ENCODE measurements at places on chromosomes 5 and 9. TPM values are rescaled to one million over a fixed set of nuclear protein-coding genes. Genes with fewer than 3 reads are reported as not detected.

DNA sequence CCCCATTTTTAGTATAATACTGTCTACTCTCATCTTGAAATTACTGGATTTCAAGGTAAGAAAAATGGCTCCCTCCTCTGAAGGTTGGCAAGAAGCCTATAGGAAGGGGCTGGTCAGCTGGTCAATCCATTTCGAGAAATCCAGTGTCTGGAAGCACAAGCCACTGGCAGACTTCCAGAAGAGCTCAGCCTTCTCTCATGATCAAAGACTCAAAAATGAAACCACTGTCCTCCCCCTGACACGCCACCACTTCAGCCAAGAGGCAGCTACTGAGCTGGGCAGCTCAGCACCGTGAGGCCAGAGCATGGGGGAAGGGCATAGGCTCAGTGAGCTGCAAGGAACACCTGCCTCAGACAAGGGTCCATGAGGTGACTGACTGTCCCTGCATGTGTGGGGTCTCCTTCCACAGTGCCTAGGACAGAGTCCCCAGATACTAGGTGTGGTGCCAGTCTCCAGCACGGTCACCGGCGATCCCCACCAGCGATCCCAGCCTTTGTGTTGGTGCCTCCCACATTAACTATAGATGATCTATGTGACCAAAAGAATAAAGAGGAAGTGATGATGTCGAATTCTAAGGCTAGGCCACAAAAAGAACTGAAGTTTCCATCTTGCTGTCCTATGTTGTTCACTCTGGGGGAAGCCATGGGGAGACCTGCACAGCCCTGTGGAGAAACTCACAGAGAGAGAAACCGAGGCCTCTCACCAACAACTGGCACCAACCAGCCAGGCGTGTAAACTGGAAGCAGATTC is 100.1 kb upstream of the LRRTM2 start:
- peak; percentile 68 for DNase-seq

- DNase-seq = peak; percentile 82
These were observed 25.7 kb upstream of the C5orf47 start for GRCh38 chr5:173963182-173963838.

DNA sequence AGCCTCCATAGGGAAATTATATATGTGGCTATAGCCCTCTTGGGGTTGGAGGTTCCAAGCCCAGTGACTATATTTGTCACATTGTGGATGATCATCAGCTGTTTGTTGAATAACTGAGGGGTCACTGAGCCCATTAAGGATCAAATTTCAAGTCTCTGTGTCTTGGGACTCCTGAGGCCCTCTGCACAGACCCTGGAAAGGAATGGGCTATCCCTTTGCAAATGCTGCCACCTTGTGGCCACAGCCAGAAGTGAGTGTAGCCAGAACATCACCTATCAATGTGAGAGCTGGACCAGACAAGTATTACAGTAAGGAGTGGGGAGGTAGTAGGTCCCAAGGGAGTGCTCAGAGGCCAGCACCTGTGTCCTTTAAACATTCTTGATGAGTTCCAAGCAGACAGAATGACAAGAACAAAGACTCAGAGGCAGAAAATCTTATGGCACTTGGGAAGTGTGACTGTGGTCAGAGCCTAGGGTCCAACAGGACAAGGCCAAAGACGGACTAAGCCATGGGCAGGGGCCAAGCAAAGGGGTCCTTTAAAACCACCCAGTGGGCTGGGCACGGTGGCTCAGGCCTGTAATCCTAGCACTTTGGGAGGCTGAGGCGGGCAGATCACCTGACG is 8.2 kb downstream of the RPP25L start:
- peak; percentile 60 for DNase-seq

GRCh38 chr5:142748132-142748531 is 22.0 kb upstream of the ARHGAP26 start:
- no peak for DNase-seq

GRCh38 chr9:130918826-130919558 is 20.1 kb downstream of the FIBCD1 start:
- DNase-seq = no peak

- DNase-seq = no peak
These were observed 20.2 kb downstream of the ARRDC3 start for GRCh38 chr5:91362935-91363334.

DNA sequence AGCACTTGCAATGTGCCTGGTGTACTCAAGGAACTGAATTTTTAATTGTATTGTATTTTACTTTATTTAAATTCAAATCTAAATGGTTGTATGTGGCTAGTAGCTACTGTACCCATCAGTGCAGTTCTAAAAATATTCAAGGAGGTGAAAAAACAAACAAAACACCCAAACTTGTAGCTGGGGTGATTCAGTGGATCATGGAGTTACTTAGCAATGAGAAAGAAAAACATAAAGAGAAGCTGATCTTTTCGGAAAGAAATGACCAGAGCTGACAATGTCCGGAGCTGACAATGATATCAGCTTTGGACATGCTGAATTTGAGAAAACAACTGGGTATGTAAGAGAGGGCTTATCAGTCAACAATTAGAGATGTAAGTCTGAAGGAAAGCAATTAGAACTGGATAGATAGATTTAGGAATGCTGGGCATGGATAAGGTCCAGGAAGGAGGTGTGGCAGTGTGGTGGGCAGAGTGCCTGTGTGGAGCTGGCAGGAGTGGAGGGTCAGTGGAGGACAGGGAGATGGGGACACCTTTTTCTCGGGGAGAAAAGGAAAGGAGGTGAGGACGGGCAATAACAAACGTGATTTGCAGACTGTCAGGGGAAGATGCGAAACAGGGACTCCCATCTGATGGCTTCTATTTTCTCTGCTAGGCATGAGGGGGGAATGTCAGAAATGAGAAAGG is 113.2 kb downstream of the DCP2 start:
- DNase-seq = peak; percentile 32

DNA sequence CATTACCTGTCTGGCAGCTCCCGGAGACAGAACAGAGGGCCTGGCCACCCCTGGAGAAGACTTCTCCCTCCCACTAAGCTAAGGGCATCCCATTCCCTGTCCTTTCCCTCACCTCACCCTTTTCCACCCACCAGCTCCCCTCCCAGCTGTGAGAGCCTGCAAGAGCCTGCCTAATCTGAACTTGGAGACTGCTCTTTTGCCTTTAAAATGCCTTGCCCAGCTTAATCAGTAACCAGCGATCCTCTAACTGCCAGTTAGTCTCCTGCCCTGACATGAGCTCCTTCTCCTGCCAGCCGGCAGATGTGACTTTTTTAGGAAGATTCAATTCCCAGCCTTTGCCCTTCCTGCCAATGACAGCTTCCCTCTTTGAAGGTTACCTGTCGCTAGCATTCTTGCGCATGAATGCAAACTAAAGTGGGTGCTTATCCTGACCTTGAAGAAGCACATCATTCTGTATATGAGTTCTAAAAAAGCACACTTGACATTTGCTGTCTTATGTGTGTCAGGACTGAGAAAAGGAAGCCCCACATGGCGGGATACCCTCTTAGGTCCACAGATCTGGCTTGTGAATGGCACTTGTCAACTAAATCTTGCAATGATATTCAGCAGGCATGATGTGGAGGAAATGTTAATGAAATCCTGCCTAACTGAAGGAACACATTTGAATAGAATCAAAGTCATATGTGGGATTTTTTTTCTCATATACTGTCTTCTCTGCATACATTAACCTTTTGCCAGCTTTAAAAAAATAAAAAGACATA is 411.2 kb upstream of the SLC30A5 start:
- DNase-seq = no peak

- DNase-seq = no peak
These were observed 143.2 kb downstream of the RMI1 start for GRCh38 chr9:84123648-84124406.

GRCh38 chr9:7901621-7902020 is 102.0 kb upstream of the DMAC1 start:
- DNase-seq = no peak

DNA sequence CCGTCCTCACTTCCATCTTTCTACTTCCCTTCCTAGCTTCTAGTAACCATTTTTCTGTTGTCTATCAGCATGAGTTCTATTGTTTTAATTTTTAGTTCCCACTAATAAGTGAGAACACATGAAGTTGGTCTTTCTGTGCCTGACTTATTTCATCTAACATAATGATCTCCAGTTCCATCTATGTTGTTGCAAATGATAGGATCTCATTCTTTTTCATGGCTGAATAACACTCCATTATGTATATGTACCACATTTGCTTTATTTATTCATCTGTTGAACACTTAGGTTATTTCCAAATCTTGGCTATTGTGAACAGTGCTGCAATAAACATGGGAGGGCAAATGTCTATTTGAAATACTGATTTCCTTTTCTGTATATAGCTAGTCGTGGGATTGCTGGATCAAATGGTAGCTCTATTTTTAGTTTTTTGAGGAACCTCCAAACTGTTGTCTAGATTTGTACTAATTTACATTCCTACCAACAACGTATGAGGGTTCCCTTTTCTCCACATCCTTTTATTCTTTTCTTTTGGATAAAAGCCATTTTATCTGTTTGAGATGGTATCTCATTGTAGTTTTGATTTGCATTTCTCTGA is 50.3 kb downstream of the NSD1 start:
- no peak for DNase-seq

- no peak for DNase-seq
These were observed 446.3 kb downstream of the ENC1 start for GRCh38 chr5:74194196-74194595.

GRCh38 chr9:76810377-76810957 is 46.2 kb downstream of the PCA3 start:
- peak; percentile 51 for DNase-seq

GRCh38 chr5:151740958-151741373 is 17.5 kb downstream of the ATOX1 start:
- DNase-seq = peak; percentile 78

GRCh38 chr5:2139478-2139877 is 256.8 kb upstream of the IRX4 start:
- DNase-seq = no peak

GRCh38 chr9:117678871-117679270 is 25.3 kb upstream of the TLR4 start:
- no peak for DNase-seq

DNA sequence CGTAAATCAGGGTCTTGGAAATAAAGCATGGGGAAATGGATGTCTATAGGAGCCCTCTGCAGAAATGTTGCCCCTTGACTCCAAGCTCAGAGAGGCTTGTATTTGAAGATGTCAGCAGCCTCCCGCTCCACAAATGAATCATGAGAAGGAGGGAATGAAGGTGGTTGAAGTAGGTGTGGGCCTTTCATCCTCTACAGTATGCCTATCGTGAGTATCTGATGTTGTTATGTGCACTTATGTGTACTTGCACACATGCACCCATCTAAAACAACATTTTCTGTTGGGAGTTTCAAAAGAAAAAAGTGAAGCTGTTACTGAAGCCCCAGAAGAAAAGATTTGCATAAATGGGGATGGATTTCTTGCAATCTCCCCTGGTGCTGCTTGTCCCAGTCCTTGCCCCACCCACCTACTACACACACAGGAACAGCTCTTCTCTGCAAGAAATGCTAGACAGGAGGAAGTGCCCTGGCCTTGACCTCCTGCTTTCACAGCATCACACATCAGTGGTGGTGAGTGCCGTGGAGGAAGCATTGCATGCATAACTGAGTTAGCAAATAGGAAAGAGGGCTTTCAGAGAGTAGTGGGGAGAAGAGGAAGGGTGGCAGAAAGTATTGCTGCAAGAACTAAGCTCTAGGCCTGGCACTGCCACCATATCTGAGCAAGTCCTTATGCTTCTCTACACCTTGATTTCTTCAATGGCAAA is 156.1 kb downstream of the SNX18 start:
- DNase-seq = no peak

DNA sequence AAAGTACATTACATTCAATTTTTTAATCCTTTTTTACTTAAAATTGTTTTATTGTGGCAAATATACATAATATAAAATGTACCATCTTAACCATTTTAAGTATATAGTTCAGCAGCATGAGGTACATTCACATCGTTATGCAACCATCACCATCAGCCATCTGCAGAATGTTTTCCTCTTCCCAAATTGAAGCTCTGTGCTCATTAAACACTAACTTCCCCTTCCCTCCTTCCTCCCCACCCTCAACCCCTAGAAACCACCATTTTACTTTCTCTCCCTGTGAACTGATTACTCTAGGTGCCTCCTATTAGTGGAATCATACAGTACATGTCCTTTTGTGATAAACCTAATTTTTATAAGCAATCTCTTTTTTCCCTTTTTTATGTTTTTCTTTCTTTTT is 15.6 kb downstream of the TEX53 start:
- DNase-seq = no peak

DNA sequence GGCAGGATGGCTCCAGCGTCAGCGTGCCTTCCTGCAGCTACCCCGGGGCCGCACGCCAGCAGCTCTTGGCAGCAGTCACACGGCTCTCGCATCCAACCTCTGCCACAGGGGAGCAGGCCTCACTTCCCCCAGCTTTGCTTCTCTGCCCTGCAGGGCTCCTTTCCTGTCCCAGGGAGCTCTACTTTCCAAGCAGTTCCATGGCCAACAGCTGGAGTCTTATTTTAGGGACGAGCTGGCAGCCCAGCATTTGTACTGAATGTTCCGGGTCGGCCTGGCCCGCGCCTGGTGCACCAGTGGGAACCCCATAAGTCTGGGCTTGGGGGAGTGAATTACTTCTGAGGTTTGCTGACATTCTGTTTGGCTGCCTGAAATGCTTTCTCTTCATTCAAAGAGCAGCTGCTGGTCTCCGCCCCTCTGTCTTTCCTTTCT is 34.6 kb downstream of the GADD45G start:
- no peak for DNase-seq

GRCh38 chr5:133818031-133818431 is 150.4 kb downstream of the C5orf15 start:
- DNase-seq = peak; percentile 4

DNA sequence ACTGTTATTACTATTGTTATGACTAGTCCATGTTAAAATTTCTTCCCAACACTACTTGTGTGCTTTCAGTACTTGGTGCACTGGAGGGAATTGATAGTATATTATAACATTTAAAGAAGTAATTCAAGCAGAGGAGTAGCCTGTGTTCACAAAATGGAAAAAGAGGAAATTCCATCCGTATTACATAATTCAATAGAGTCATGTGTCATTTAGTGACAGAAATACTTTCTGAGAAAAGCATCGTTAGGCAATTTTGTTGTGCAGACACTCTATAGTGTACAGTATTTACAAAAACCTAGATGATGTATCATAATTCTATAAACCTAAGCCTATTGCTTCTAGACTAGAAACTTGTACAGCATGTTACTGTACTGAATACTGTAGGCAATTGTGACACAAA is 78.3 kb upstream of the PCSK5 start:
- DNase-seq = no peak

The ZBED3 gene
- total RNA-seq = 2.6 TPM

The SLC45A2 gene
- total RNA-seq = not detected

The ARL14EPL gene
- total RNA-seq = not detected

The BTNL8 gene
- not detected for total RNA-seq

The PARP8 gene
- total RNA-seq = 4.8 TPM

The ARID3C gene
- not detected for total RNA-seq

The INSL6 gene
- not detected for total RNA-seq

The ENC1 gene
- total RNA-seq = 56.4 TPM

The TRIM7 gene
- total RNA-seq = 4.4 TPM

The TLR4 gene
- total RNA-seq = 18.1 TPM

The GRM6 gene
- not detected for total RNA-seq

The CXCL14 gene
- not detected for total RNA-seq

The STC2 gene
- 89.0 TPM for total RNA-seq

The LCN15 gene
- total RNA-seq = not detected

Data from HFFc6 (cell line).